ENCODE measurements at places on chromosomes 2 and 18. TPM values are rescaled to one million over a fixed set of nuclear protein-coding genes. Genes with fewer than 3 reads are reported as not detected.
A peak's percentile ranks its signal among the peaks of the same experiment; 100 is the strongest.

DNA sequence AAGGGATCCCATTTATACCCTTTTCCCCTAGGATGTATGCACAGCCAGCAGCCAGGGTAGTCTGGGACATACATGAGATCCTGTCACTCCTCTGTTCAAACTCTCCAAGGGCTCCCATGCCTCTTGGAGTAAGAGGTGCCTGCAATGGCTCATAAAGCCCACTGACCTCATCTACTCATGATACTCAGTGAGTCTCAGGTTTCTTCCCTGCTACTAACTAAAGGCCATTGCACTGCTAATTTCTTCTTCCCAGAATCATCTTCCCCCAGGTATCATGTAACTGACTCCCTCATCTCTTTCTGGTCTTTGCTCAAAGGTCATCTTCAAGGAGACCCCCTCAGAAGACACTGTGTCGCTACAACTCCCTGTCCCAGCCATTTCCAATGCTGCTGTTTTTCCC is 68.2 kb downstream of the CCBE1 start:
- no peak for DNase-seq

- DNase-seq, result no peak
Measured at GRCh38 chr2:86800856-86801567, 10.3 kb upstream of the CD8A start.

Gene RBM43
- 1.5 TPM for total RNA-seq

DNA sequence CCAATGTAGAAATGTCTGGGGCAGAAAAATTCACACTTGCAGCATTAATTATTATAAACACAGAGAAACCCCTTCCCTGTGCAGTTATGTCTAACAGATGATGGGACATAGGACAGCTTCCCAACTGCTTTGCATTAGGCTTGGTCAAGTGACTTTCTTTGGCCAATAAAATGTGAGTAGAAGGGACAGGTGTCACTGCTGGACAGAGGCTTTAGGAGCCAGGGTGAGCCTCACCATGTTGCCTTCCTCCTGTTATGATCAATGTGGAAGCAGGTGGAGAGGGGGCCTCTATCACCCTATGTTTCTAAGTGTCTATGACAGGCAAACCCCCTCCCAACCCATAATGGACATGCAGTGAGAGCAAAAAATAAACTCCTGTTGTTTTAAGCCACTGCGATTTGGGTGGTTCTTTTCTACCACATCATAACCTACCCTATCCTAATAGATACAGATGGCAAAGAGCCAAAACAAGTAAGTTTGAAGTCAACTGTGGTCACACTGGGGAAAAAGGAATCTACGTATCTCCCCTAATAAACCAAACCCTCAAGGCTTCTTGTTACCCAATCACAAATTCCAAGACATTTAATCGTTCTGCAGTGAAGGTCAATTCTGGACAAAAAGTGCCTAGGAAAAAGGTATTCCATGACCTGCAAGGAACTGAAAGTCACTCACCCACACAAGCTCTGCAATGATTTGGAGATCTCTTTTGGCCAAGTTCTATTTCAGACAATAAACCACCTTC is 28.6 kb upstream of the POU3F3 start:
- no peak for DNase-seq

DNA sequence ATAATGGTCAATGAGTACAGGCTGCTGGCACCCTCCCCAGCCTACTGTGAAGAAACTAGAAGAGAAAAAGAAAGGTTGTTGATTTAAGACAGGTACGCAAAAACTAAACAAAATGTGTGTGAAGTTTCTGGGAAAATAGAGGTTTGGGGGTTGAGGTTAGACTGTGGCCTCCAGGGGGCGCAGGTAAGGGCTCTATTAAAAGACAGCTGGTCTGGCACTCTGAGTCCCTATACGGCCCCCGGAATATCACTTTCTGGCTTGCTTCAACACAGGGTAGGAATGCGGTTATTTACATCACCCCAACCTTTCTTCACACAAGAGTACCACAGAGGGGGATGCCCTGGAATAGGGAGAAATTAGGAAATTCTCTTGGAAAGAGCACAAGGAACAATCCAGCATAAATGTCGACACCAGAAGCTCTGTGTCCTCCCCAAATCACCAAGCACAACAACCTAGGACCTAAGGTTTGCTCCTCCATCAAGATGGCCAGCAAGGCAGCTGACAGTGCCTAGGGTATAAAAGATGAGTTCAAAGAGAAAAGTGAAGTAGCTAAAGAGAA is 480.8 kb upstream of the KLHL29 start:
- DNase-seq, result peak; percentile 27

DNA sequence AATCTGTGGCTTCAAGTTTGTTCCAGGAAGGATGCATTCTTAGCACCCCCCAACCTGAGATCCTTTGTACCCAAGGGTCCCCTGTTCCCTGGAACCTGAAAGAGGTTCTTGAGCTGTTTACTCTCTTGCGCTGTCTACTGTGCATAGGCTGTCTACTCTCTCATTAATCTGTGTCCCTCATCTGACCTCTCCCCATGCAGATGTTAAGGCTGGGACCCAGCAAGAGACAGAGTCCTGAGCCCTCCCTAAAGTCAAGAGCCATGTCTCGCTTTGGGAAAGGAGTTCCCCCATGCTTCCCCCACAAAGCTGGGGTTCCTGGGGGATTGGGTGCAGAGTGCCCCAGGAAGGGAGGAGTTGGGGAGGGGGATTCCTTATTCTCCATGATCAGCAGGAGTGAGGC is 312.9 kb downstream of the CYP26B1 start:
- DNase-seq, result no peak

- DNase-seq, result no peak
Measured at GRCh38 chr18:10784596-10785202, 258.9 kb downstream of the NAPG start.

All from left ventricle myocardium inferior (tissue), 1 donor.